Cardiac fibroblast (primary cell): ENCODE measurements at places on chromosomes 5 and 9.

DNA sequence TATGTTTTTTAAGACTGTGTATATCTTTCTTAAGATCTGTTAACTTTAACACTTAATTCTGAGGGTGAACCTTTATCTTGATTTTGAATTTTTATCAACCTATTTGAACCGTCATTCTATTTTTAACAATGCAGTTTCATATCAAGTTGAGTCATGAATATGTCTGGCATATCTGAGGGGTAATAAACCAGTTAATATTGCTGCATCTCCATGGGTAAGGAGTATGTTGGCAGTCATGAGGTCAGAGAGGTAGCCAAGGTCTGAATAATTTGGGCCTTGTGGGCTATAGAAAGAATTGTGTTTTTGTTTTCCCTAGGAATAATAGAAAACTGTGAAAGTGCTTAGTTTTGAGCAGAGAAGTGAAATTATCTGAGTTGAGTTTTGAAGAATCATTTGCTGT lies 419.0 kb downstream of the PLK2 start:
- no peak for DNase-seq

- DNase-seq: peak; percentile 29
Measured at GRCh38 chr9:77647267-77648233, 572 bp downstream of the GNA14 start.

- DNase-seq: no peak
Measured at GRCh38 chr9:27861887-27862286, 288.6 kb upstream of the C9orf72 start.

DNA sequence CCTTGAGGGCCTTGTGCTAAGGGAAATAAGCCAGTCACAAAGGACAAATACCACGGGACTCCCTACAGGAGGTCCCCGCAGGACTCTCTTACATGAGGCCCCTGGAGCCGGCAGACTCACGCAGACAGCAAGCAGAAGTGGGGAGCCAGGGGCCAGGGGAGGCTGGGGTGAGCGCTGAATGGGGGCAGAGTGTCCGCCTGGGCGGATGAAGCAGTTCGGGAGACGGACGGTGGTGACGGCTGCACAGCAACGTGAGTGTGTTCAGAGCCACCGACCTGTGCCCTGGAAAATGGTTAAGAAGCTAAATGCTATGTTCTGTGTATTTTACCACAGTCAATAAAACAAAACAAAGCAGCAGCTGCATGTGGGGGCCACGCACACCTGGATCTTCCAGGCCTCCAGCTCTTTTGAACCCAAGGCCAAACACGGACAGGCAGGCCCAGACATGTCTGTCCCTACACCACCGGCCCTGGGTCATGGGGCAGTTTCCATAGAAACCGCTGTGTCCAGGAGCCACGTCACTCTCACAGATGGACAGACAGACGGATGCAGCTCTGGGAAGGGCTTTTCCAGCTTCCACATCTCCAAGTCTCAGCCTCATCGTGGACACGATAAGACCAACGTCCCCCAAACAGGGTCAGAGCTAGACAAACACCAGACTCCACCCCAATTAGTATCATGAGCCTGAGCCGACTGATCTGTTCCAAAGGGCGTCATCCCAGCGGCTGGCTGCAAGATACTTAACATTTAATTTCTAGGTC lies 103.9 kb downstream of the VAV2 start:
- no peak for DNase-seq

DNA sequence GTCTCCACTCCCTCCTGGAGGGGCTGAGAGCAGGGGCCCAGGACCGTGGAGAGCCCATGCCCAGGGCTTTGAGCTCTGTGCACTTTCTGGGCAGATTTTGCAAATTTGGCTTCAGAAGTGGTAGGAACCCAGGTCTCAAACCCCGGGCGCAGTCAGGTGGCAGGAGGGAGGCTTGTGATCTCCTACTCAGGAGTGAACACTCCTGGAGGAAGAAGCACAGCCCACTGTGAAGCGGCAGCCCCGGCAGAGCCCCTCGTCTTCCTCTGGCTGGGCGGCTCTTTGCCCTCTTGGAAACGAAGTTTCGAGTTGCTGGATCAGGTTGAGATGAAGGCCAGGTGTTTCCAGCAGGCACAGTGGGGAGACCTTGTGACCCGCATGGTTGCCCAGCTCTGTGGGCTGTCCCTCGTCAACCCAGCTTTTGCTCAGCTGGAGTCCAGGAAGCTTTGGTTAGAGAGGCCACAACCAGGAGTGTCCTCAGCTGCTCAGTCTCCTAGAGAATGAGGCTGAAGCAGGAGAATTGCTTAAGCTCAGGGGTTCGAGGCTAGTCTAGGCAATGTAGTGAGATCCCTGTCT lies 48.5 kb downstream of the WNK2 start:
- DNase-seq: no peak

- no peak for DNase-seq
Measured at GRCh38 chr9:109411069-109411761, 86.9 kb downstream of the PTPN3 start.

GRCh38 chr5:131496400-131496713 lies 138.7 kb downstream of the RAPGEF6 start:
- DNase-seq: no peak
